ENCODE measurements at places on chromosomes 12 and 14.

DNA sequence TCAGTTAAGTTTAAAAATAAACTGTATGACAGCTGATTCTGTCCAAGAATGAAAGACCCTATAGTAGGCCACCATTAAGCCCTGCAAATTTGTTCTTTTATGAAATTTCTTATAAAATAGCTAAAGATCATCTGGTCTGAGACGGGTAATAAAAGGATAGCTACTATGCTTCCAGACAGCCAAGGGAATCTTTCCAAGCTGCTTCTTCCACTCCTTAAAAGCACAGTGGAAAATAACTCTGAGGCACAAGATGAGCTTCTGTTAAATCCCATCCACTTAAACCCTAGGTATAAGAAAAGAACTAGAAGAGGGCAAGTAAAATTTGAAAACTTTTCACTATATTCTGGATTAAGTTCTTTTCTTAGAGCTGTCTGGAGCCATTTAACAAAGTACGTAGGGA is 194.3 kb downstream of the CAPZA3 start:
- no peak for DNase-seq

- DNase-seq, result no peak
These were observed 17.0 kb upstream of the CFAP54 start for GRCh38 chr12:96472384-96472783.

DNA sequence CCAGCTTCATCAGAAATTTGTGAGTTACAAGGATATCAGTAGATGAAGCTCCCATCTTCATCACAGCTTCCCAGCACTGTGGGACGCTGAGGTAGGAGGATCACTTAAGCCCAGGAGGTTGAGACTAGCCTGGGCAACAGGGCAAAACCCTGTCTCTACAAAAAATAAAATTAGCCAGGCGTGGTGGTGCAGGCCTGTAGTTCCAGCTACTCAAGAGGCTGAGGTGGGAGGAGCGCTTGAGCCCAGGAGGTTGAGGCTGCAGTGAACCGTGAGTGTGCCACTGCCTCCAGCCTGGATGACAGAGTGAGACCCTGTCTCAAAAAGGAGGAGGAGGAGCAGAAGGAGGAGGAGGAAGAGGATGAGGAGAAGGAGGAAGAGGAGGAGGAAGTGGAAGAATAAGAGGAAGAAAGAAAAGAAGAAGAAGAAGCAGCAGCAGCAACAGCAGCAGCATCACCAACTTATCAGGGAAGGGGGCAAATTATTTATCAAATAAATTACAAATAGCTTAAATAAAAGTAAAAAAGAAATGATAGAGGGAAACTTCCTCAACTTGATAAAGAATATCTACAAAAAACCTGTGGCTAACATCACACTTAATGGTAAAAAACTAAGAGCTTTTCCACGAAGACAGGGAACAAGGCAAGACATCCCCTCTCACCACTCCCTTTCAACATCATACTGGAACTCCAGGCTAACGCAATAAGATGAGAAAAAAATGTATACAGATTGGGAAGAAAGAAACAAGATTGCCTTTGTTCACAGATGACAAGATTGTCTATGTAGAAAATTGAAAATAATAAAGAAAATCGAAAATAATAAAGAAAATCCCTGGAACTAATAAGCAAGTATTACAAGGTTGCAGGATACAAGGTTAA is 69.6 kb downstream of the NINJ2 start:
- DNase-seq, result no peak

GRCh38 chr12:41737423-41737822 is 407.3 kb downstream of the GXYLT1 start:
- DNase-seq, result no peak

- no peak for DNase-seq
These were observed 143.6 kb upstream of the SLC16A7 start for GRCh38 chr12:59452259-59452658.

DNA sequence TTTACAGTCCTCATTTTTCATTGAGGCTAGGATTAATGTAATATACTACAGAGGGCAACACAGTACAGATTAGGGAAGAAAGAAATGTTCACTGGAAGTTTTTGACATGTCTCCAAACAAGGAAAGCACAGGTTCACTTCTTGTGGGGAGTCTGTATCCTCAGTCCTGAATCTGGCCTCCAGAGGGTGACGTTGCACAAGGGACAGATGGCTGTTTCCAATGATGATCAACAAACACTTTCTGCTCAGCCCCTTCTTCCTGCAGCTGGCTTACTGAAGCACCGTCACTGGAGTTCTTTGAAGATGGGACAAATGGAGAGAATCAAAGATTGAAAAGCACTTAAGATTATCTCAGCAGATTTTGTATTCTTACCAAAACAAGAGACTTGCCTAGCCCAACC is 123.3 kb upstream of the OR4E1 start:
- DNase-seq, result no peak

DNA sequence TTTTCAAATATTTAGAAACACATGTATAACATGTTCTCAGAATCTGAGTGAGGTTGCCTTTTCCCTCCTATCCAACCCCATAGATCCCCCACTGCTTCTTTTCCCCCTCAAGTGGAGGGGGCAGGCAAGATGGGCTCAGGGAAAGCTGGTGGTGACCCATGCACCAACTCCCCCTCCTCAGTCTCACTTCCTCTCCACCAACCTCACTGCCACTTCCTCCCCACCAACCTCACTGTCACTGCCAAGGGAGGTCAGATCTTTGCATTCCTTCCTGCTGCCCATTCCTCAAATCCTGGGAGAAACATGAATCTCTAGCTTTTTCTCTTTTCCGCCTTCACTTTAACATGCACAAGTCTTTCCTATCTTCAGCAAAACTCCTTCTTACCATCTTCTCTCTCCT is 48.7 kb downstream of the SPTB start:
- no peak for DNase-seq

DNA sequence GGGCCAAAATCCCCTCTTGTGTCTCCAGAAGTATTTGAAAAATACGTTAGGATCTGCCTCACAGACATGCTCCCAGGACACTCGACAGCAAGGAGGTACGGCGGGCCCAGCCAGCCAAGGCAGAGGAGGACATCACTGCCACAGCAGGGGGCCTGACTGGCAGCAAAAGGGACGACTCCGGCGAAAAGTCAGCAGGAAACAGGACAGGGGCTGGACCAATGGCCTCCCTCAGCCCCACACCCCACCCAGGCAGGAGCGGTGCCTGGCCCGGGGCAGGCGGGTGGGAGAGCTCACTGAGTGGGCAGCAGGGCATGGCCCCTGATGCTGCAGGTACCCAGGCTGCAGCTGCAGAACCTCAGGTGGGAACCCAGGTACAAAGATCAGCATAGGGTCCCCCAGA is 17.8 kb downstream of the BRF1 start:
- DNase-seq, result no peak

DNA sequence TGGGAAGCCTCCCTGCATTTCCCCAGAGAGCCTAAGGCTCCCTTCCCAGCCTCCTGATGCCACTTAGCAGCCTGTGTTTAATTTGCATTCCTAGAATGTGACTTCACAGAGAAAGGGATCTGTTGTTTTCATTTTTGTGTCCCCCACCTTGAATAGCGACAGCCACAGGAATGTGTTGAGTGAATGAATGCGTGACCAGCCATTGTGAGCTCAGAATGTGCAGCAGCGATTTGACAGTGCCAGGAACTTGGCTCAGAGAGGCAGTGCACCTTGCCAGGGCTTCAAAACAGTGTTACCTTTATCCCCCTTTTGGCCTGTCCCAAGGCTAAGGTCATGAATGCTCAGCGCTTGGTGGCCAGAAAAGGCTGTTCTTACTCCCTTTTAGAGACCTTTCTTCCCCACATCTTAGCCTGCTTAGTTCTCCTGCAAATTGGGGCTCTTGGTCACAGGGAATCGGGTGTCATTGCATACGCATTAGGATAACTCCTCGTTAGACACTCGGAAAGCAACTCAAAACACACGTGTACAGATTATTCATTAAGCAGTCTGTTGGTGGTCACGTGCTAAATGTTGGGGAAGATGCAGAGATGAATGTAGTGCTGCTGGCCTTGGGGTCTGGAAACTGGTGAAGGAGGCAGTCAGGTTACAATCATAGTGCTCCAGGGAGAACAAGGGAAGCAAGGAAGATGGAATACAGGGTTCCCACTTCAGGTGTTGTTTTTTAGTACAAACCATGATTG is 9.8 kb downstream of the NTF3 start:
- DNase-seq, result no peak

GRCh38 chr12:45298721-45299692 is 83.1 kb downstream of the ANO6 start:
- DNase-seq, result no peak

GRCh38 chr14:65637780-65638179 is 225.2 kb downstream of the FUT8 start:
- no peak for DNase-seq

DNA sequence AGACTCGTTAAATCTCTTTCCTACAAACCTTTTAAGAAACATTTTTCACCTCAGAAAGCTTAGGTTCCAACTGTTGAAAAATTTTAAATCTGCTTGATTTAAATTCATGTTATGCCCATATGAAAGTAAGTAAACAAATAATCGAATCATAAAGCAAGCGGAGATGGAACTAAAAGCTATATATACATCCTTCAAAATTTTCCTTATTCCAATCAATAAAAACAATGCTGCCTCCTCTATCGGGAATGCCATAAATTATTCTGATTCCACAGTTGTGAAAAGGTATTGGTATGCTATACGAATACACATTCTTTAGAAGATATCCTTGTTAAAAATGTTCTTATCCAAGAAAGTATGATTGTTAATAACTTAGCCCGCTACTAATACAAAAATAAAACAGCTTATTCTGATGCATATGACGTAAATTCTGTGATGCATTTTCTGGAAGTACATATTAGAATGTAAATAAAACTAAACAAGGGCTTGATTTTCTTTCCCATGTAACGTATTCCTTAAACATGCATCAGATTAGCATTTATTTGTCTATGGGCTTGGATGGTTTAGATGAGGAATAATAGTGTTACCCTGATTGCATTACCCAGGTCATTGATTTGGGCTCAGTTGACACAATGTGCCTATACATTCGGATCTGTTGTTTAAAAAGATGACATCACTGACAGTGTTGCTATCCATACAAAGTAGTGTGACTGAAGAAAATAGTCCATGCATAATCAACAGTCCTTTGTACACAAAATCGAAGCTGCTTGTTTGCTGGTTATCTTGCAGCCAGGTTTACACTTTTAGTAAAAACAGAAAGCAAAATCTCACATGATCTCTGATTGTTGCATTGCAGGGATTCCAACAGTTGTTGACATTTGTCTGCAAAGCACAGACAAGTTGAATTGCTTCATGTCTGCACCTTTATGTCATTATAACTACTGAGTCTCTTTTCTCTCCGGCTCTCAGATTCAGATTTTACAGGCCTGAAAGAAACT is 656 bp upstream of the DTD2 start:
- DNase-seq, result no peak

GRCh38 chr12:100987552-100988521 is 193.3 kb downstream of the ANO4 start:
- peak; percentile 16 for DNase-seq

DNA sequence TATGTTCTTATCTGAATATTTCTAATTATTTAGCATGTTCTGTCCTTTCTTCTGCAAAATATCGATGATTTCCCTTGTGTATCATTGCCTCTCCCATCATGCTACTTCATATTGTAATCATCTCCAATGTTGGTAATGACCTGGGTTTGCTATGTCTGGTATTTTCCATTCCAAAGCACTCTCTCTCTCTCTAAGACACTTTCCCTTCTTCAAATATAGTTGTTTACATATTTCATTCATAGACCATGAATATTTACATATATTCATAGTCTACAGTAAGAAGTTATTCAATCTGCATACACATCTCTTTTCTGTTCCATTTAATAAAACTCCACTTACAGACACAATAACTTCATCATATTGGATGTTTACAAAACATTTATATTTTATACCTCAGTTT is 1516.5 kb upstream of the FLRT2 start:
- DNase-seq, result no peak

DNA sequence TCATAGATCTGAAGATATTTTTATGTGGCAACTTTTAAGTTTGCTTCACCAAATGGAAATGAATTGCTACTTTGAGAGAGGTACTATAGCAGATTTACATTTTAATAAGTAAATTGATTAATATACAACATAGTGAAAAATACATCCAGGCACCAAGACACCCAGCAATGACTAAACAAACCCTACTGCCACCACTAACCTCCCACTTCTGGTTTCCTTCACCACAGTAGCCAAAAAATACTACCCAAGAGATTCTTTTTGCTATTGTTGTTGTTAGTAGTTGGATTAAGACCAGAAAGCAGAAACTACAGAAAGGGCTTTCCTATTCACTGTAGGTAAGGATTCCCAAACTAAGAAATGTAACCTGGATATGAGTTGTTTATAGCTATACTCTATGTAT is 54.1 kb downstream of the COCH start:
- DNase-seq, result no peak

- no peak for DNase-seq
These were observed 117.1 kb downstream of the SYT10 start for GRCh38 chr12:33322519-33322918.

GRCh38 chr14:105940534-105941225 is 414.3 kb downstream of the TMEM121 start:
- DNase-seq, result no peak

DNA sequence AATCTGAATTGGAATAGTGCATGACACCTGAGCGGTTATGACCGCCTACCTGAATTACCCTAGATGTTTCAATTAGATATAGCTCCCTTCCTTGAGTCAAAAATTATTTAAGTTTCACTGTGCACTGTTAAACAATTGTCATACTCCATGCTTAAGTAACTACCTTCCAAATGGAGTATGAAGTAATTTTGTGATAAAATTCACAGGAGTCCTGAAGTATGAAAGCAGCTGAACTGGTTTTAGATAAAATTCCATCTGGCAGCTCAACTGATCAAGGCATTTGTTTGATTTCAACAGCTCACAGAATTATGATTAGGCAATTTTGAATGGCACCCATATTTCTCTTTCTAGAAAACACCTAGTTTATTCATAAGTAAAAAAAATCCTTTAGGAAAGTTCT is 19.5 kb downstream of the PRICKLE1 start:
- no peak for DNase-seq

GRCh38 chr14:48563489-48563888 is 888.1 kb upstream of the MDGA2 start:
- DNase-seq, result no peak

- no peak for DNase-seq
These were observed 174.5 kb downstream of the KTN1 start for GRCh38 chr14:55754471-55754870.

DNA sequence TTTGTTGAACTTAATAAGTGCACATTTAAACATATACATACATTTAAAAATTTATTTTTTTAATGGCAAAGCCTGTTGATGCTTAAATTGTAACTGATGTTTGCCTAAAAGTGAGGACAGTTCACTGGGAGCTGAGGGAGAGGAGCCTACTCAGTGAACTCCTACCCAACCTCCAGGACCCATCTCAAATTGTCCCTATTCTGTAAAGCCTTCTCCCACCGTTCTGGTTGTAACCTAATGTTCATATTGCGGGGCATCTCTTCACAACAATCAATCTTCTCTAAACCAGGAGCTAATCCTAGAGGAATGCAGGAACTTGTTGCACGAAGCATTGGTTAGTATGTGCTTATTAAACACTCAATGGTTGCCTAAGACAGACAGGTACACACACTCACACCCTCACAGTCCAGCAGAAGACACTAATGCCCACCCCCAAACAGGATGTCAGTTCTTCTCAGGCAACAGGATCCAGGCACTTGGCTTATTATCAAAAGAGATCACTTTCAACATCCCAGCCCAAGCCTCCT is 1.8 kb downstream of the CLMN start:
- DNase-seq, result no peak

Measured in progenitor cell of endocrine pancreas (in vitro differentiated cells).